GM10248 (cell line): ENCODE measurements at places on chromosomes 16 and 17.

DNA sequence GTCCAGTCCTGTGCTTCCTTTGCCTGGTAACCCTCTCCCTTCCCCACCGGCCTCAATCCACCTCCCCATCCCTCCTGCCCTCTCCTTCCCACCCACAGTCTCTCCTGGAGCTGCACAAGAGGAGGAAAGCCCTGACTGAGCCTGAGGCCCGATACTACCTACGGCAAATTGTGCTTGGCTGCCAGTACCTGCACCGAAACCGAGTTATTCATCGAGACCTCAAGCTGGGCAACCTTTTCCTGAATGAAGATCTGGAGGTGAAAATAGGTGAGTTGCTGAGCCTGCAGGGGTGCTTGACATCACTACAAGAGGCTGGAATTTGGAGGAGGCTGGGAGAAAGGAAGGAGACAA is 1.3 kb downstream of the PLK1 start:
- DNase-seq, result no peak

DNA sequence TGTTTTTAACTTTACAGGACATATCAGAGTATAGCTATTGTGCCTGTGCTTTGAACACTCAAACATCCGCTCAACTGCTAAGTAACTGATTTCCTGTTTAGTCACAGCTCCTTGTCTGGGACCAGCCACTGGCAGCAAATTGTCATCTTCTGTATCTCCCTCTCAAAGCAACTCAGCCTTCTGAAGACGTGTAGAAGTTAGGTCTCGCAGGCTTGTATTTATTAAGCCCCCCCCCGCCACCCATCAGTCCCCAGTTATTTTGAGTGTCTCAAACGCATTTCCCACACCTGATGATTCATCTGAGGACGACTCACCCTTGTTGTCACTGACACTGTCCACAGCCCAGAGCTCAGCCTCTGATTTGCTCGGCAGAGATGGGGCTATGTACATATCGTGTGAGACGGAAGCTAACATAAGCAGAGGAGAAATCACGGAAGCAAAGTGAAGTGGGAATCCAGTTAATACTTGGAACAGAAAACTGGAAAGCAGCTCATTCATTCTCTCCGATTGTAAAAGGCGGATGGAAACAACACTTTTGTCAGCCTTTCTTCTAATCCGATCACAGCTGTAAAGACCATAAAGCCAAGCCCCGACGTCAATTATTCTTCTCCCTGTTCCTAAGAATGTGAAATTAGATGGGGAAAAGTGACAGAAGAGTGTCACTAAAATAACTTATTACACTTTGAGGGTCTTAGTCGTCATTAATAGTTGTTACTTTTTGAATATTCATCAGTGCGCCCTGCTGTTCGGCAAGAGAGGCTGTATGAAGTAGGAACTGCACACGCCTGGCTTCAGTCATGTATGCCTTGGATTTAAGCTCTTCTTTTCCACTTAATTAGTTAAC is 64.2 kb downstream of the PITPNC1 start:
- peak; percentile 31 for DNase-seq

DNA sequence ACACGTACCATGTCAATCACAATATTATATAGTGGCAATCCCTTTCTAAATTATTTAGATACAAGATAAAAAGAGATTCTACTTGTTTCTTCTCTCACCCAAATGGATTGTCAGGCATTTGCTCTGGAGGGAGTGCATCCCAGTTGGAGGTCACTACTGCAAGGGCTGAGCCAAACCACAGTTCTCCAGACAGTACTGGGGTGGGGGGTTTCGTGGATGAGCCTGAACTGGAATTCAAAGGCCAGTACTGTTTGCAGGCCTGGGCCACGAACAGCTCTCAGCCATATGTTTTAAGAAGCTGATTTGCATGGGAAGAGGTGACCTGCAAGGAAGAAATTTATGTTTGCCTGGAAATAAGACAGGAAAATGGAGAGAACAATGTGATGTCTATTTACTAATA is 314.9 kb downstream of the PMP22 start:
- DNase-seq, result no peak

- no peak for DNase-seq
Measured at GRCh38 chr17:78716814-78717393, 65.2 kb downstream of the CYTH1 start.

GRCh38 chr17:31919802-31920525 is 16.8 kb upstream of the SUZ12 start:
- DNase-seq, result no peak

DNA sequence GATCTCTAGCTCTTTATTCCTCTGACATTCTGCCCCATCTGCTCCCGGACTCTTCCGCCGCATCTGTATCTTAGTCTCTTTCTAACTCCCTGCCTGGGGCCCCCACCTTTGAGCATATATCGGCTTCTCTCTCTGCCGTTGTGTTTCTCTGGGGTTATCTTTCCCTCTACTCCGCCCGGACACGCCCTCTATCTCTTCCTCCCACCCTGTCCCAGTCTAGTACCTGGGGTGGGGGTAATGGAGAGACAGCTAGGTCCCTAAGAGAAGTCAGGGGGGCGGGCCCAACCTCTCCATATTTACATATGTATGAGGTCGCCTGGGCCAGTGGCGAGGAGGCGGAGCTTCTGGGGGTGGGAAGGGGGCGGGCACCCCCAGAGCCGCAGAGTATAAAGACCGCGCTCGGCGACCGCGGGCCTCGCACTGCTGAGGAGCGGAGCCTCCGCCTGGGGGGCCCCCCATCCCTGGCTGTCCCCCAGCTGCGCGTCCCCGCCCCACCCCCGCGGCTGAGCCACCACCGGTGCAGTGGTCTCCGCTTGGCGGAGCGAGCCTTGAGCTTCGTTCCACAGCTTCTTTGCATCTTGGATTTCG is at the start of gene ATP1B2:
Gene ATP1B2 (plus strand): TSS at position 418 of the 588 bp plus-strand sequence. CDS start 593 bp downstream, outside the sequence.
- peak; percentile 83 for DNase-seq
